ENCODE measurements at places on chromosomes 1 and 21.

DNA sequence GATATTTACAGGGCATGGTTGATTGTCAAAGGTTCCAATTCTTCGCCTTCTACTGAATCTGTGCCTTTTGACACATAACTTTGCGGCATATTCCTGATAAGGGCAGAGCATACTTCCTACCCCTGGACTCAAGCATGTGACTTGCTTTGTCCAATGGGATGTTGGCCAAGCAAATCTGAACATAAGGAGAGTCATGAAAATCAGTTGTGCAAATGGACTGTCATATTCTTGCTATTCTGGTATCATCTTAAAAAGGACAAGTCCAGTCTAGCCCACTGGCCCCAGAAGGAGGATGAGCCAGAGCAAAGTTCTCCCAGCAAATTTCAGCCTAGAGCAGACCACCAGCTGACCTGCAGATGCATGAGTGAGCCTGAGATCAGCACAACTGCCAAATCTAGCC is 41.0 kb upstream of the MUTYH start:
- no peak for DNase-seq

DNA sequence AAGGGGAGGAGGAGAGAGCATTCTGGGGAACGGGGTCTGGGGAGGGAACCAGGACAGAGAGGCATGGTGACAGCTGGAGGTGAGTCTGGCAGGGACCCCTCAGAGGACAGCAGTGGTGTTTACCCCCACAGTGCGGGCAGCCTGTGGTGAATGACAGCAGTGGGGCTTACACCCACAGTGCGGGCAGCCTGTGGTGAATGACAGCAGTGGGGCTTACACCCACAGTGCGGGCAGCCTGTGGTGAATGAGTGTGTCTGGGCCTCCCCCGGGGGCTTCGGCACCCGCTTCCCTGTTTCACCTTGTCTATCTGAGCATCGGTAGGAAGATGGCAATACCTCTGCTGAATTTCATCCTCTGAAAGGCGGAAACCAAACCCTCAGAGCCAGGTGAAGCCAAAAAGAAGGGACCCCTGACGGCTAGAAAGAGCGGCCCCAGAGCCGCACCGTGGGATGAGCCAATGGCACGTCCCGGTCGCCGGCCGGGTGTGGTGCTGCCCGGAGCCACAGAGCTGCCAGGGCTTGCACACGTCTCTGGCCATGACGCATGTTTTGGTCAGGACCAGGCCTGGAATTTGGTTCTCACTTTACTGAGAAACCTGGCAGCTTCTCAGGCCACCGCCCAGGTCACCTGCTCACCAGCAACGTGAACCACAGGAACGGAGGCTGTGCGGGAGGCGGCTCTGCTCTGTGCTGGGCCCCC is 54.1 kb downstream of the SIK1 start:
- DNase-seq = no peak

- no peak for DNase-seq
These were observed 36.7 kb downstream of the ZNF695 start for GRCh38 chr1:246971090-246971721.

DNA sequence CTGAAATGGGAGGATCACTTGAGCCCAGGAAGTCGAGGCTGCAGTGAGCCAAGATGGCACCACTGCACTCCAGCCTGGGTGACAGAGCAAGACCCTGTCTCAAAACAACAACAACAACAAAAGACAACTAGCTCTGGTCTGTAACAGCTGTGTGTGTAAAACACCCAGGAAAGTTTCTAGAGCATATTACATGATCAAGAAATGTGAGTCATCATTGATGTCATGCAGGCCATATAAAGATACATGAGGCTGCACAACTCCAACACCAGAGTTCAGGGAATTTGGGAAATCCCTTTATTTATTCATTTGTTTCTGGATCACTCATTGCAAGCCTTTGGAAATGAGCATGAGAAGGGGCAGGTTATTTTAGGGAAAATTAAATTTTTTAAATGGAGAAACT is 50.3 kb upstream of the CTPS1 start:
- no peak for DNase-seq

GRCh38 chr1:234543442-234544086 is 64.6 kb upstream of the TARBP1 start:
- no peak for DNase-seq

- no peak for DNase-seq
These were observed 3.2 kb downstream of the SH2D5 start for GRCh38 chr1:20729155-20729931.

GRCh38 chr1:102241431-102242338 is 245.0 kb upstream of the OLFM3 start:
- no peak for DNase-seq

DNA sequence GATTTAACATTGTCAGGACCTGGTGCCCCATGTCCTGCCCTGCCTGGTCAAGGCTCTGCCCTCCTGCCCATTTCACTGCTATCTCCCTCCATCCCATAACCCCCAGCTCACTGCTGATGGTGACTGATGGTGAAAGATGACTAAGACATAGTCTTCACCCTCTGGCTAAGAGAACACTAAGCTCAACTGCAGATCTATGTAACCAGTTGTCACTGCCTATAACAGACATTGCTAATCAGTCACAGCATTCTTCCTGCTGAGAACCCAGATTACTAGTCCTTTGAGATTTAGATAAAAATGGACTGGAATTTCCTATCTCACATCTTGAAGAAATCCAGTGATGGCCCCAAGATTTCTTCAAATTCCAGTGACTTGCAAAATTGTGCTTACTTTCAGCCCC is 8.0 kb upstream of the ZNF362 start:
- DNase-seq = no peak

- DNase-seq = no peak
These were observed 396.2 kb upstream of the DUSP10 start for GRCh38 chr1:222138095-222138494.

DNA sequence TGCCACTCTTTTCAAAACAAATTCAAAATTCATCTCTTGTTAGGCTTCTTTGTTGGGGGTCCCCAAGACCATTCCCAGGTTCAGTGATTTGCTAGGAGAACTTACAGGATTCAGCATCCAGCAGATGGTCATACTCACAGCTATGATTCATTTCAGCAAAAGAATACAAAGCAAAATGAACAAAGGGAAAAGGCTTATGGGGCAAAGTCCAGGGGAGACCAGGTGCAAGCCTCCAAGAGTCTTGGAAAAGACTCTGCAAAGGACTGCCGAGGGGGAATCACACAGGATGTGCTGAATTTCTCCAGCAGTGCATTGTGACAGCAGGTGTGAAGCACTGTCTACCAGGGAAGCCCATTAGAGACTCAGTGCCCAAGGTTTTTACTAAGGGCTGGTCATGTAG is 7.3 kb downstream of the TRAF5 start:
- DNase-seq = no peak

- peak; percentile 48 for DNase-seq
These were observed 17.0 kb upstream of the CD2 start for GRCh38 chr1:116737020-116737854.

- DNase-seq = no peak
These were observed 101.8 kb downstream of the ADARB1 start for GRCh38 chr21:45176141-45176540.

- no peak for DNase-seq
These were observed 14.7 kb upstream of the SPOCD1 start for GRCh38 chr1:31830511-31830910.

DNA sequence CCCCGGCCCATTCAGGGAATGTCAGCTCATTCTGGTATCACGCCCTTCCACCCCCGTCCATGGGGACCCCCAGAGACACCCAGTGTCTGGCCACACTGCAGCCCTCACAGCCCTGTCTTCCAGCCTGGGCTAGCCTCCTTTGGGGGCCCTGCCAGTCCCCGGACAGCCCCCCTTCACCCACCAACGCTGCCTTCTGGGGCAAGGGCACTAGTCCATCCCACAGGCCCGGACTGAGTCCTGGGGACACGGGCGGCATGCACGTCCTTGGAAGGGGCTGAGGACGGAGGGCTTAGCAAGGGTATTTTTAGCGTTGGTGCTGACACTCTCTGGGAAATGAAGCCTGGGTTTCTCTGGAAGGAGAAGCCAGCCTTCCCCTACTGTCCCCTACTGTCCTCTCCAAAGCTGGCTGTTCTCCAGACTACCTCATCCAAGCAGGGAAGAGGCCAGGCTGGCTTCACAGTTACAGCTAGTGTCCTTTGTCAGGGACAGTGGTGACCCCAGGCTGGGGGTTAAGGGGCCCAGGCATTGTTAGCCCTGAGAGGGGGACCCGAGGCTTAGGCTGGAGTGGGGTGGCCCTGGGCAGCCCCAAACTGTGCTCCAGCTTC is 39.5 kb downstream of the COQ8A start:
- peak; percentile 28 for DNase-seq

DNA sequence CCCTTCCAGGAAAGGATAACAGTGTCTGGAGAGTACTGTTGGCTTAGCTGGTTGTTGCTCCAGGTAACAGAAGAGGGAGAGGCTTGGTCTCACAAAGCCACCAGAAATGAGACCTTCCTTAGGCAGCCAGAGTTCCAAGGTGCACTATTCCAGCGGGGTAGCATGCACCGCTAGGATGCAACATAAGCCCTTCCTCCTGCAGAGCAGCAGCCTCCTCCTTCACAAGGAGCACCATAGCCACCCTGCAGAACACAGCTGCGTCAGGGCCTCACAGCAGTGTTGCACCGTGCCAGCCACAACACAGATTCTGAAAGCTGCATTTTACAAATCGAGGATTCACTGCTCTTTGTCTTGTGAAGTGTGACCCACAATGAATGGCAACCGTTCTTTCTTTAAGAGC is 142.0 kb downstream of the CLIC6 start:
- DNase-seq = no peak

DNA sequence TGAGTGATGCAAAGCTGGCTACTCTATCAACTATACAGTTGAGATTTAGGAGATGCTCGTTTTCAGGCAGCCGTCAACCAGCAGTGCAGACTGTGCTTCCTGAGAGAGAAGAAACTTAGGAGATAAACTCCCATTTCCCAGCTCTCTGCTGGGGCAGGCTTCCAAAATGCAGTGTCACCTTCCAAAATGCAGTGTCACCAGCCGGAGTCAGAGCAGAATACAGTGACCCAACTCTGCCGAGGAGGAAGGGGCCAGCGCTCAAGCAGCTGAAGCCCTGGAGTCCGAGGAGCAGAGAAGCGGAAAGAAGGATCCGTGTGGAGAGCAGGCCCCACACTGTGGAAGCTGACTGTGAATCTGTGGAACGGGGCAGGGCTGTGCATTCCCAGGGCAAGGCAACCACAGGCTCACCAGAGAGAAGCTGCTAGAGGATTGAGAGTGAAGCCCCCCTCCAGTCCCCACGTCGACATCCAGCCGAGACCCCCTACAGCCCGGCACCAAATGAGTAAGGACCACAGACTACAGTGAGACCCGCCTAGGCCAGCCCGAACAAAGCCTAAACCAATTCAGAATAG is 703 bp upstream of the KRTAP12-1 start:
- peak; percentile 22 for DNase-seq

GRCh38 chr1:15531682-15532081 is 5.0 kb downstream of the DNAJC16 start:
- no peak for DNase-seq

DNA sequence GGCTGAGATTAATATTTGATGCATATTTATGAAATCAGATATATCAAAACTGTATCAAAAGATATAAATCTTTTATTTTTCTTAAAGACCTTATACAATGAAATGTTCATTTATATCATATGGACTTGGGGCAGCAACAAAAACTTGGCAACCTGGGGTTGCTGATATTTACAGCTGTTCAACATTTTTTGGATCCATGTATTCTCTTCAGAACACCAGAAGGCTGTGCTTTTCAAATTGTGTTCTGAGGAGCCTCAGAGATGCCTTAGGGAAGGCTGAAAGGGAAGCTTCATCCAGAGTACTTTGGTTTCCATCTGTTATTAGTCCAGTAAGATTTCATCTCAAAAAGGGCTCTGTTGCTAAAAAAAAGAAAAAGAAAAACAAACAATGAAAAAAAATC is 94.8 kb downstream of the DISC1 start:
- no peak for DNase-seq

DNA sequence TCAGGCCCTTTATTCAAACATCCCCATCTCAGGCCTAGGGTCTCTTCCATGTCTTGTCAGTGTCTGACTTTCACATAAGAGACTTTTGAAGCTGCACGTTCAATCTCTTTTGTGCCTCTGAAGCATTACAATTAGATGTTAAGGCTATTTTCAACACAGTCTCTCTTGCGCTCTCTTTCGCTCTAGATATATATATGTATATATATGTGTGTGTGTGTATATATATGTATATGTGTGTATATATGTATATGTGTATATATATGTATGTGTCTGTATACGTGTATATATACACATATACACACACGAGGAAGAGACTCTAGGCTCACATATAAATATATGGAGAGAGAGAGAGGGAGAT is 162.5 kb upstream of the RNPC3 start:
- no peak for DNase-seq

DNA sequence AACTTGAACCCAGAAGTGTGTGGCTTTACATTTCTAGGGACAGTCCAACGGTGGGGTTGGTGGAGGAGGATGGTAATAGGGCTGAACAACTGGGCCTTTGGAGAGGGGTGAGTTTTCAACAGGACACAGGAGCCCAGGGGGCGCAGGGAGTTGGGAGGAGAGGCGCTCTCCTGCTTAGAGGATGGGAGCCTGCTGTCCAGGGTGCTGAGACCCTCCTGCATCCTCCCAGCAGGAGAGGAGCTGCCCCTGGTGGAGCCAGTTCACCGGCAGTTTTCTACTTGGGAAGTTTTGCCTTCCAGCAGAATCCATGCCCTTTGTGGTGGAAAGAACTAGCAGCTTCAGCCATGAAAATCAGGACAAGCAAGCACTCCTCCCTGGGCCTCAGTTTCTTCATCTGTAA is 8.6 kb downstream of the KCNC4 start:
- no peak for DNase-seq

DNA sequence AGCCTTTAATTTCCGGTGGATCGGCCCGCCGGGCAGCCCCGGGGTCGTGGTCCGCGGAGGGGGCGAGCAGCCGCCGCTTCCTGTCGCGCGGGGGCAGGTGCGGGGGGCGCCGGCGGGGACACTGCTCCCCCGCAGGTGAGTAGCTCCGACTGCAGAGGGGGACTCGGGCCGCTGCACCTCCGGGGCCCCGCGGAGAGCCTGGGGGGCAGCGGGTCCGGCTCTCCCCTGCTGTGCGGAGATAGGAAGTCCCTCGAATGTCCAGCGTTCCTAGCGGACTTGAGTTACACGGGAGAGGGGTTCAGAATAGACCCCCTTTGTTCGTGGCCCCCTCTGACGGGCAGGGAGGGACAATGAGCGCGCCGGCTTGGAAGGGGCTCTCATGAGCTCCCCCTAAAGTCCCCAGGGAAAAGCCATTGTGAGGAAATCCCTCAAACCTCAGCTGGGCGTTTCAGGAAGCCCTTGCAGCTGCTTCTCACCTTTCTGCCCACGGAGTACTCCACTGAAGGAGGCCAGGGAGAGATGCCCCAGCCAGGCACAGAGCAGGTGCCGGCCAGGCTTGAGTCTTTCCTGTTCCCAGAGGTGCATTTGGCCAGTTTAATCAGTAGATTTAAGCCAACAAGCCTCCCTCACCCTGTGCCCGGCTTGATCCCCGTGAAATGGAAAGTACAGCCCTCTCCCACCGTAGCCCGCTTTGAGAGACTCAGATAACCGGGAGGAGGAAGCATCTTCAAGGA is 925 bp downstream of the PDE9A start:
- DNase-seq = no peak
